T-helper 1 cell (primary cell): ENCODE measurements at places on chromosomes 11 and 22.

DNA sequence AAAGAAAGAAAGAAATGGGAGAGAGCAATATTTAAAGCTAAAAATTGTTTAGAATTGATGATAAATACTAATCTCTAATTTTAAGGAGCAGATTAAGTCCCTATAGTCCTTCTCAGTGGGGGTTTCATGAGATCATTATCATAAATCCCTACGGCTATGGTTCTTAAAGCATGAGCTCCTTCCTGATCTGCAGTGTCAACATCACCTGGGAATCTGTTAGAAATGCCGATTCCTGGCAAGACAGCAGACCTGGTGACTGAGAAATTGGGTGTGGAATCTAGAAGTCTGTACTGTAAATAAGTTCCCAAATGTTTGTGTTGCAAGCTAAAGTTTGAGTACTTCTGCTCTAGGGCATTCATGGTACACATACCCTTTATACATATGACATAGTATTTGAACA, 12.6 kb downstream of the HIKESHI start:
- DNase-seq: no peak

DNA sequence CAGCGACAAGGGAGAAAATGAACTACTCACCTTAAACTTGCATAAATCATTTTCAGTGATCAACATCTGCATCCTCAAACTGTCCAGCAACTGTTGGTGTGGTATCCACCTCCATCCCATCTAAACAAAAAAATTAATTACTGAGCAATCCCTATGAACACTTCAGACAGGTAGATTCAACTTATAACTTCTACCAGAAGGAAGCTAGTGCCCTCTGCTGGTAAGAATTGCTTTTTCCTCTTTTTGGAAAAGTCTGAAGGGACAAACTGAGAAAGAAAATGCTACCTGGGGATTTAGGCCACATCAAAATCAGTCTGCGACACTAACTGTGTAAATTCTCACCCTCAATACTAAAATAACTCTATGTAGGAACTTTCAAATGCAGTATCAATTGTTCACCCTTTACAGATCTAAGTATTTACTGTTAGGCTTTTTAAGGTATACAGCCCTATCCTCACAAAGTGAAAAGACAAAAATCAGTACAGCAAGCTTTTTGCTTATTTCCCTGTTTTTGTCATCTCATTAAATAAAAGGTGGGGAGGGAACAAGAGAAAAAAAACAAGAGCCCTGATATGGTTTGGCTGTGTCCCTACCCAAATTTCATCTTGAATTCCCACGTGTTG, 17.9 kb downstream of the CLNS1A start:
- no peak for DNase-seq

- DNase-seq: no peak
Observed at GRCh38 chr22:39777716-39778454, 115.7 kb downstream of the ENTHD1 start.

- no peak for DNase-seq
Observed at GRCh38 chr11:111674941-111675340, 72.7 kb downstream of the SIK2 start.

DNA sequence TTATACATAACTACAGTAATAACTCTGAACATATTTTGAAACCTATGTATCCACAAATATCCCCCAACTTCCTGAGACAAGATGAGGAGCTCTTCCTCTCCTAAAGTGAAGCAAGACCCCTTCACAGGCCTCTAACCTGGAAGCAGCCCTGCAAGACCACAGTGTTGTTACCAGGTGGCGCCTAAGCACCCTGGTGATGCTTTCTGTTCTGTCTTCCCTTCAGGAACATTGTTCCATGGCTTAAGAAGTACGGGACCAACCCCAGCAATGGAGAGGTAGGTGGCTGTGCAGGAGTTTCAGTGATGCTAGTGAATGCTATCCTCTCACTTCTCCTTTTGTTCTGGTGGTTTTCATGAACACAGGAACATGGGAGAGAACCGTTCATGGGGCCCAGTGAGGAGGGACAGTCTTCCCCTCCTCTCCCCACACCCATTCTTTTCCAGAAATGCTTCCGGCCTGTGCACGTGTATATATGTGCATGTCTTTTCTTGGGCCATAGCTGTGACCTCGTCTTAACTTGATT, 6.4 kb downstream of the PPIL2 start:
- DNase-seq: no peak

- no peak for DNase-seq
Observed at GRCh38 chr11:119251114-119251513, 45.0 kb downstream of the CBL start.

GRCh38 chr11:70826541-70827335, 425.6 kb downstream of the SHANK2 start:
- no peak for DNase-seq
